ENCODE measurements at places on chromosomes 5 and 9.

DNA sequence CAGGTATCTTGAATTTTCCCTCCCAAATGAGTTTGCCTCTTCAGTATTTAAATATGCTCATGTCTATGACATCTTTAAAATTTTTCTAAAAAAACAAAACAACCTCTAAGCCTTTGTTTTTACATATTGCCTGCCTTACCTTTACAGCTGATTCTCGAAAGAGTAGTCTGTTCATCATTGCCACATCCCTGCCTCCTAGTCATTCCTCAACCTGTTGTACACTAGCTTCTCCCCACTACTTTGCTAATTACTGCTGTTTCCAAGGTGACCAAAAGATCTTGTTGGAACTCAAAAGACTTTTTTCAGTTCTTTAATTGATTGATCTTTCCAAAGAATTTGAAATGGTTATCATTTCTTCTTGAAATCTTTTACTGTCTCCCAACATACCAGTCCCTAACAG, 1.9 kb upstream of the NADK2 start:
- DNase-seq, result no peak

- DNase-seq, result peak; percentile 71
These were observed 26.9 kb upstream of the PLIN2 start for GRCh38 chr9:19154135-19154612.

GRCh38 chr9:16002816-16003215, 450.0 kb downstream of the CCDC171 start:
- no peak for DNase-seq

DNA sequence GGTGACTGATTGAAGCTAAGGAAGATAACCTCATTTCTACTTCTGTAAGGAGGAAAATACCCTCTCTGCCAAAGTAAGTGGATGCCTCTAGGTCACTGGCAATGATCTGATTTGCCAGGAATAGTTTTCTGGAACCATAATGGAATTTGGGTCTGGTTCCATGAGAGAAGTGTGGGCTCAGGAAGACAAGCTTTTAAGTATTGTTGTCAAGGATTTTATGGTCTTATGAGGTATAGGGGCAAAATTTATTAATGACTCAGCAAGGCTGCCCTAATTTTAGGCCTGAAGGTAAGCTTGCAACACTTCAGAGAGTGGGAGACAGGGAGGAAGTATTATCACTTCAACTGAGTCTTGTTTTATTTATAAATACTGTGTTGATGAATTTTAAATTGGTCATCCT, 322.6 kb upstream of the ACTBL2 start:
- no peak for DNase-seq

GRCh38 chr5:95358320-95358719, 32.8 kb upstream of the FAM81B start:
- DNase-seq, result no peak

DNA sequence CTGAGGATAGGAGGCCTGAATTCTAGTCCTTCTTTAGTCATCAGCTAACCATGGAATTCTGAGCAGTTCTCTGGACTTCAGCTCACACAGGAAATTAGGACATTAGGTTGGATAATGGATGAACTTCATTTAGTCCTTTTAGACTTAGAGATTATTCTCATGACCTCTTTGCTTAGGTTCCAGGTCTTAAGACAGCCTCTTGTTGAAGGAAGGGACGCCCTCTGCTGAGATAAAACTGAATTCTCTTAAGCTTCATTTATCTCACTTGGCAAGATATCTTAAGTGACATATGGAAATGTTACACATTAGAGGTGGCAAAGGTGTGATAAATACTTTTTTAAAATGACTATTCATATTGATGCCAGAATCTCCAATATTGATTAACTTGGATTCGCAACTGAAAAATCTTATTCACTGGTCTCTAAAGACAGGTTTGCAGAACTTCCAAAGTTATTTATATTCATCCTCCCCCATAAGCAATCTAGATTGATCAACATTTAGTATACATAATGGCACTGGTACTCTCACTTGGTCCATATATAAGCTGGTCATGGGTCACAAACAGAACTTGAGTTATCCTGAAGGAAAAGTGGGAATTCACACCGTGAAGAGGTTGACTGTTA, 16.9 kb upstream of the ZNF366 start:
- DNase-seq, result peak; percentile 52

DNA sequence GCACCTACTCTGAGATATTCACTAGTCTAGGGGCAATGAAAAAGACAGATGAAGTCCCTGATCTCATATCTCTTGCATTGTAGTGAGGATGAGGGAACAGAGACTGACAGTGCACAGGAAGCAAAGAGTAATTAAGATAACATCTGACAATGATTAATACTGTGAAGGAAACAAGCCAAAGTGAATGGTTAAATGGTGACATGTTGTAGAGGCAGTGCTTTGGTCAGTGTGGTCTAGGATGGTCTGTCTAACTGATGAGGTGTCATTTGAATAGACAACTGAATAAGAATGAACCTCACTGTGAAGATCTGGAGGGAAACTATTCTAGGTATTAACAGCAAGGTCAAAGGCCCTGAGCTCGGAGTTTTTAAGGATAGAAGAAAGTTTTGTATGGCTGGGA, 333.3 kb upstream of the GRIA1 start:
- DNase-seq, result no peak

- no peak for DNase-seq
These were observed 15.9 kb downstream of the PCDHAC2 start for GRCh38 chr5:140982083-140982716.

GRCh38 chr5:173053041-173053440, 3.1 kb upstream of the CREBRF start:
- no peak for DNase-seq

GRCh38 chr5:165321912-165322311, 1816.5 kb downstream of the MAT2B start:
- peak; percentile 21 for DNase-seq

DNA sequence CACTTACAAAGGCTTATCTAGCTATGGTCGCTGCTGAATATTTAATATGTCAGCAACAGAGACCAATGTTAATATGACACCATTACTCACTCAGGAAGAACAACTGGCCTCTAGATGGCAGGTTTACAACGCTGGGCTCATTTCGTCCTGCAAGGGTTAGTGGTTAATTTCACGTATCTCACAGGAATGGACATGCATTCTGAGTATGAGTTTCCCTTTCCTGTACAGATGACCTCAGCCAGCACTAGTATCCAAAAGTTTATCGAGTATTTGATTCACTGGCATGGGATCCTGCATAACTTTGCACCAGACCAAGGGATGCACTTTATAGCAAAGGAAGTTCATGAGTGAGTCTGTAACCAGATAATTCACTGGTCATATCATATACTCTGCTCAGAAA, 8.7 kb upstream of the TRPC7 start:
- no peak for DNase-seq

DNA sequence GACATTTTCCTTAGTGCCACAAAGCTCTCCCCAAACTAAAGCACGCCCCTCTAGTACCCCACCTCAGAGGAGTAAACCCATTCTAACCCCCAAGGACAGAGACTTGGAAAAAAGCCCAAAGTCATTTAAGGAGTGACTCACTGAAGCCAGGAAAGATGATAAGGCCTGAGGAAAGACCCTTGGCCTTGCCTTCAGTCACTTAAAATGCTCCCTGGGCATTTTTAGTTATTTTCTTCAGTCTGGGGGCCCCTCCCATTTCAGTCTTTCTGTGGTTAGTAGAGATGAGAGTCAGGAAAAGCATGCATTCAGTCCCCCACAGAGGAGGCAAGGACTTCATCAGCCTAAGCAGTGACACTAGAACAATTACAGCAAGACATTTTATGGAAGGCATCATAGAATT, 13.7 kb upstream of the TLX3 start:
- DNase-seq, result no peak

GRCh38 chr5:180652771-180653170, 3.4 kb upstream of the FLT4 start:
- no peak for DNase-seq

DNA sequence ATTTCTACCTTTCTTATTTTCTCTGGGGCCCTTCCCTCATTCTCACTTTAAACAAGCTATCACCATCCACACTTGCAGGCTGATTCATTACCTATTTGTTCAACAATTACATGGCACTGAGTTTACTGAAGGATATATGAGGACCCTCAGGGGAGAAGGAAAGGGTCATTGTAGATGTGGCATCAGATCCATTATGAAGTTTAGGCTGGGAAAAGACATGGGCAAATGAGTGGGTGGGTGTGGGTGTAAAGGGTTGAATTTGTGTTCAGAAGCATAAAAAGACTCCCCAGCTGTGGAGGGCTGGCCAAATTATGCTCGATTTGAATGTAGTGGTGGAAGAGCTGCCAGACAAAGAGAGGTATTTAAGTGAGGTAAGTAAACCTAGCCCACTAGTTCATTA, 55.9 kb upstream of the MTAP start:
- no peak for DNase-seq

DNA sequence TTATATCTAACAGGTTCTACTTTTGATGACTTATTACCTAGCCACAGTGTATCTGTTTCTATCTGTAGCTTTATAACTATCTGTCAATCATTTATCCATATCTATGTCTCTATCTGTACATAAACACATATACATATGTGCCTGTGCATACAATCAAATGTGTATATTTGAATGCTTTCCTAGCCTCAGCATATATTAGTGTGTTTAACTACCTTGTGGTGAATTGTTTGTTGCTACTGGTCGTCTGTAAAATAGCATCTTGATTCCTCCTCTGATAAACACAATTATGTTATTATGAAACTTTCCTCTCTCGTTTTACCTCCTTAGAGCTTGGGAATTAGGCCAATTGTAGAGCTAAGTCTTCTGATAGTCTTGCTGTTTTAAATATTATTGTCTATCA, 44.4 kb downstream of the PARP8 start:
- no peak for DNase-seq
